Activated T-helper 1 cell treated with anti-CD3 and anti-CD28 coated beads, Interleukin-2, amount 50 U/mL, for 16 hours (primary cell): ENCODE measurements at places on chromosomes 12 and 14.

DNA sequence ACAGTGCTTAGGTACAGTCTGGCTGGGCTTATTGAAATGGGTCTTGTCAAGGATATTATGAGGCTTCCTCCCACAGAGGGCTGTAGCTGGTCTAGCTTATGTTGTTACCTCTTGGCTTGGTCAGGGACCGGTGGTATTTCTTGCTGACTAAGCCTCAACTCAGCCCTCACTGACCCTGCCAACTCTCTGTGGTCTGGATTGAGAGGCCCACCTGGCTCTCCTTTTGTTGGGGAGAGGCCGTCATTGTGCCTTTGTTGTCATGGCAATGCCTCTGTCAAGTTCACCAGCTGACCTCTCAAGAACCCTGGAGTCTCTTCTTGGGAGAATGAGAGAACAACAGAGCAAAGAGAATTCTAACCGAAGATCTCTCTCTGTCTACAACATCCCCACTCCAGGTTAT is 245.6 kb upstream of the NPAS3 start:
- DNase-seq, result no peak

- no peak for DNase-seq
Measured at GRCh38 chr14:26104717-26105116, 493.1 kb downstream of the NOVA1 start.

DNA sequence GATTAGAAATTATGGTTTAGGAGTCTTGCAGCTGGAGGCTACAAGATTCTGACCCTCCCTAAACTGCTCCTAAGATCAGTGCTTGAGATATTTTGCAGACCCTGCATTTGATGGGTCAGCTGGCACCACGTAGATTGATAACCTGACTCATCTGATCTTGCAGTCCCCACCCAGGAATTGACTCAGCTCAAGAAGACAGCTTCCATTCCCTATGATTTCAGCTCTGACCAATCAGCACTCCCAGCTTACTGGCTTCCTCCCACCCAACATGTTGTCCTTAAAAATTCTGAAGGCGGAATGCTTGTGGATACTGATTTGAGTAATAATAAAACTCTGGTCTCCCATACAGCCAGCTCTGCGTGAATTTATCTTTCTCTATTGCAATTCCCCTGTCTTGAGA is 23.2 kb upstream of the MTHFD1 start:
- no peak for DNase-seq

GRCh38 chr14:80428171-80428570 is 216.9 kb upstream of the DIO2 start:
- no peak for DNase-seq

GRCh38 chr12:51752234-51752889 is 96.2 kb downstream of the FIGNL2 start:
- DNase-seq, result no peak
